Heart left ventricle (tissue), 16 donors: ENCODE measurements at places on chromosomes 13 and 19. TPM values are rescaled to one million over a fixed set of nuclear protein-coding genes. Genes with fewer than 3 reads are reported as not detected.

GRCh38 chr13:90605664-90606063 lies 741.8 kb upstream of the MIR17HG start:
- no peaks in the 10 kb centered on the region for H3K36me3 ChIP-seq
- no peak overlapping the region for H3K4me3 ChIP-seq
- H3K27me3 ChIP-seq = no peaks in the 10 kb centered on the region
- no peak overlapping the region for H3K27ac ChIP-seq
- H3K4me1 ChIP-seq = no peaks in the 10 kb centered on the region
- DNase-seq = no peak

DNA sequence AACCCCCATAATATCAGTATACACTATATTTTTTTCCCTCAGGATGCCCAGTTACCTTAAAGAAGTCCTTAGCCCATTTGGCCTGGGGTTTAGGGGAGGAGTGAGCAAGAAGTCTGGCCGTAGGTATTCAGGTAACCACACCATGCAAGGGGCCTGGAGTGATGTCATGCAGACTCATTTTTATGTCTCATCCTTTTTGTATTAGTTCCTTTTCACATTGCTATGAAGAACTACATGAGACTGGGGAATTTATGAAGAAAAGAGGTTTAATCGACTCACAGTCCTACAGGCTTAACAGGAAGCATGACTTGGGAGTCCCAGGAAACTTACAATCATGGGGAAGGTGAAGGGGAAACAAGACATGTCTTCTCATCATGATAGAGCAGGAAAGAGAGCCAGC lies 12.2 kb downstream of the TPP2 start:
- H3K27ac ChIP-seq = no peak overlapping the region
- H3K4me1 ChIP-seq = no peaks in the 10 kb centered on the region
- DNase-seq = no peak
- H3K4me3 ChIP-seq = no peak overlapping the region
- H3K36me3 ChIP-seq = peaks cover 81% of the 10 kb centered on the region

DNA sequence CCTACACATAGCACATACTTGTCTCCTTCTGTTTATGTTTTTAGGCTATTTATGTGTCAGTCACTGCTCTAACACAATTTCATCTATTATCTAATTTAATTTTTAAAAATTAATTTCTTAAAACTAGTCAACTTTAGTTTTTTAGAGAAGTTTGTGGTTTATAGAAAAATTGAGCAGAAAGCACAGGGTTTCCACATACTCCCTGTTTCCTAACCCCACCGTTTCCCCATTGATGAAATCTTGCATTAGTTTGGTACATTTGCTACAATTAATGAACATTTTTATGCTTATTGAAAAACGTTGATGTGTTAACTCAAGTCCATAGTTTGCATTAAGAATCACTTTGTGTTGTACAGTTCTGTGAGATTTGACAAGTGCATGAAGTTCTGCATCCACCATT lies 53.5 kb downstream of the TNFSF13B start:
- no peaks in the 10 kb centered on the region for H3K27me3 ChIP-seq
- H3K4me3 ChIP-seq = no peak overlapping the region
- no peak overlapping the region for H3K27ac ChIP-seq

- no peak for DNase-seq
- no peak overlapping the region for H3K27ac ChIP-seq
- H3K27me3 ChIP-seq = peaks cover 18% of the 10 kb centered on the region
- no peaks in the 10 kb centered on the region for H3K4me1 ChIP-seq
Measured at GRCh38 chr19:23972161-23972560, 57.5 kb downstream of the ZNF726 start.

DNA sequence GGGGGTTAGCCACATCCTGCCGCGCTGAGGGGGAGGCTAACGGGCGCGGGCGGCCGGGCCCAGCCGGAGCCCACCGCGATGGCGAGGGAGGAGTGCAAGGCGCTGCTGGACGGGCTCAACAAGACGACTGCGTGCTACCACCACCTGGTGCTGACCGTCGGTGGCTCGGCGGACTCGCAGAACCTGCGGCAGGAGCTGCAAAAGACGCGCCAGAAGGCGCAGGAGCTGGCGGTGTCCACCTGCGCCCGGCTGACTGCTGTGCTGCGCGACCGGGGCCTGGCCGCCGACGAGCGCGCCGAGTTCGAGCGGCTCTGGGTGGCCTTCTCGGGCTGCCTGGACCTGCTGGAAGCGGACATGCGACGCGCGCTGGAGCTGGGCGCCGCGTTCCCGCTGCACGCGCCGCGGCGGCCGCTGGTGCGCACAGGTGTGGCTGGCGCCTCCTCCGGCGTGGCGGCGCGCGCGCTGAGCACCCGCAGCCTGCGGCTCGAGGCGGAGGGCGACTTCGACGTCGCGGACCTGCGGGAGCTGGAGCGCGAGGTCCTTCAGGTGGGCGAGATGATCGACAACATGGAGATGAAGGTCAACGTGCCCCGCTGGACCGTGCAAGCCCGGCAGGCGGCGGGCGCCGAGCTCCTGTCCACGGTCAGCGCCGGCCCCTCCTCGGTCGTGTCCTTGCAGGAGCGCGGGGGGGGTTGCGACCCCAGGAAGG lies 692 bp downstream of the RGS9BP start:
- H3K36me3 ChIP-seq = no peaks in the 10 kb centered on the region
- H3K4me1 ChIP-seq = peaks cover 47% of the 10 kb centered on the region
- no peak for DNase-seq
- H3K4me3 ChIP-seq = peak overlapping the region; percentile 85
- H3K27ac ChIP-seq = no peak overlapping the region

- H3K36me3 ChIP-seq = no peaks in the 10 kb centered on the region
- no peaks in the 10 kb centered on the region for H3K4me1 ChIP-seq
- H3K27me3 ChIP-seq = no peaks in the 10 kb centered on the region
- DNase-seq = no peak
Measured at GRCh38 chr13:22285867-22286266, 615.0 kb downstream of the FGF9 start.

- peaks cover 19% of the 10 kb centered on the region for H3K4me1 ChIP-seq
- DNase-seq = peak; percentile 83
- peak overlapping the region; percentile 75 for H3K27ac ChIP-seq
- H3K36me3 ChIP-seq = peaks cover 45% of the 10 kb centered on the region
- no peaks in the 10 kb centered on the region for H3K27me3 ChIP-seq
- peak overlapping the region; percentile 88 for H3K4me3 ChIP-seq
Measured at GRCh38 chr19:5690955-5691821, 1.1 kb downstream of the RPL36 start.

- peaks cover 26% of the 10 kb centered on the region for H3K4me1 ChIP-seq
- H3K27ac ChIP-seq = peak overlapping the region; percentile 24
- no peaks in the 10 kb centered on the region for H3K27me3 ChIP-seq
- no peaks in the 10 kb centered on the region for H3K36me3 ChIP-seq
Measured at GRCh38 chr19:17097593-17098126, 22.1 kb downstream of the MYO9B start.

DNA sequence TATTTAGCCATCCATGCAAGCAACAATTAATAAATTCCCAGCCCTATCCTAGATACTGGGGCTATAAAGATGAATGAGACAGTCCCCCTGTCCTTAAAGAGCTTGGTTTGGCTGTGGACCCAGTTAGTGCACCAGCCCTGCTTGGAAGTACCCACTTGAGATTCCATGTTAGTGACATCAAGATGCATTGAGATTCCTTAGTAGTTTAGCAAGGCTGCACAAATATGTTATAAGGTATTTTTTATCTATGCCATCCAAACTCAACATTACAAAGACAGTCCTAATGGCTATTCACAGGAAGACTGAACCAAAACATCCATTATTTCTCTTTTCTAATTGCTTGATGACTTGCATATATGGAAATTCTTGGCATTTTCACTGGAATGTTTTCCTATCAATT lies 48.8 kb upstream of the RAP2A start:
- H3K36me3 ChIP-seq = peaks cover 6% of the 10 kb centered on the region
- H3K4me1 ChIP-seq = peaks cover 13% of the 10 kb centered on the region

DNA sequence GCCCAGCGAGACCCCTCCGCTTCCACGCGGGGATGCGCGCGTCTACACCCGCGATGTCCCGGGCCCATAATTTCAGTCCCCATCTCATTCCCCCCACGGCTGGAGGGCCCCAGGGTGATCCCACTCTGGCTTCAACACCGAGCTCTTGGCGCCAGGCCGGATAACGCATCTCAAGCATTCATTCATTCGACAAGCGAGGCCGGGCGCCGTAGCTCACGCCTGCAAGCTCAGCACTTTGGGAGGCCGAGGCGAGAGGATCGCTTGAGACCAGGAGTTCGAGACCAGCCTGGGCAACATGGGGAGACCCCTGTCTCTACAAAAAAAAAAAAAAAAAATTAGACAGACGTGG lies 5.9 kb downstream of the ANGPTL6 start:
- no peak for DNase-seq
- no peaks in the 10 kb centered on the region for H3K27me3 ChIP-seq
- peak overlapping the region; percentile 89 for H3K27ac ChIP-seq
- H3K4me3 ChIP-seq = peak overlapping the region; percentile 61
- H3K36me3 ChIP-seq = no peaks in the 10 kb centered on the region
- peaks cover 7% of the 10 kb centered on the region for H3K4me1 ChIP-seq

DNA sequence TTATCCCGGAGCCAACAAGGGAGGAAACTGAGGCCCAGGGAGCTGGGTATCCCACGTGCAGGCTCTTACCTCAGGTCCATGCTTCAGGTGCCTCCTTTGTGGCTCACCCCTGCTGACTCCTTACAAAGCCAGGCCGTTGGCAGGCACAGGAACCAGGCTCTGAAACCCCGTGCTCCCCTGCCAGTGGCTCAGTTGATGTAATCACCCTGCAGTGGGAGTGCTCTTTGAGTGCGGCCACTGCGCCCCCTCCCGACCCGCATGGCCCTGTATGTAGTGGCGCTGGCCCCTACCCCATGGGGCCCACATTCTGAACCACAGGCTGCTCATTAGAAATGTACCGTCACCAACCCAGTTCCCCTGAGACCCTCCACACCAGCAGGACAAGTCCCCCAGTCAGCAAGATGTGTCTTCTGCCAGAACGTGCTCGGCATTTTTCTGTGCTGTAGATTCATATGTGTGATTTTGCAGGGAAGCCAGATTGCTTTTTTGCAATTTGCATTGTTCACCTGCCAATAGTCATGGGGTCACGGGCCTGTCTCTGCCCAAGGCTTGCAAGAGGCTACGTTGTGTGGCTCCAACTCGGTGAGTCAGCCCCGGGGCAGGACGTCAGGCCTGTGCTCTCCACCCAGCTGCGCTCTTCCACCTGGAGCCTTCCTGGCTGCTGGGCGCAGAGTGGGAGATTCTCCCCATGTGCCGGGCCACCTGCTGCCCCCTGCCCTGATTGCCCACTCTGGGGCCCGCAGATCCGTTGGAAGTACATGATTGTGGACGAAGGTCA lies 60.3 kb downstream of the SMARCA4 start:
- no peak overlapping the region for H3K4me3 ChIP-seq
- H3K36me3 ChIP-seq = peaks cover 100% of the 10 kb centered on the region
- H3K27ac ChIP-seq = no peak overlapping the region
- peaks cover 3% of the 10 kb centered on the region for H3K4me1 ChIP-seq
- DNase-seq = no peak

GRCh38 chr19:49749771-49750170 lies 13.3 kb downstream of the TSKS start:
- H3K4me1 ChIP-seq = no peaks in the 10 kb centered on the region
- no peak for DNase-seq
- no peak overlapping the region for H3K27ac ChIP-seq

DNA sequence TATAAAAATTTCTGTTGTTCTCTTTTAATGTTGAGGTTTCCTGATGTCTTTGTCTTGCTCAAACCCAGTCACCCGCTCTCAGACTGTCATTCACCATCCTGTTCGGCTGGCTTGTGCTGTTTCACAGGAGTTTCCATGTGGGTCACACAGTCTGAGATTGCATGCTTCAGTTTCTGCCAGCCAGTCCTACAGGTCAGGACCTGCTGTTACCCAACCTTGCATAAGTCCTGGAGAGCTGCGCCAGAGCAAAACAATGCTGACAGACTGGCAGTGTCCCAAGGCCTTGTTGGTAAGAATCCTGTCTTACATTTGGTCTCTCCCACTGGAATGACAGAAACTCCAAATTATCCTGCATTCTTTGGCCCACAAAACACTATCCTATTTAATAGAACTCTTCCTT lies 340.0 kb upstream of the SLITRK5 start:
- H3K4me3 ChIP-seq = no peak overlapping the region
- no peak overlapping the region for H3K27ac ChIP-seq
- no peaks in the 10 kb centered on the region for H3K36me3 ChIP-seq
- no peaks in the 10 kb centered on the region for H3K27me3 ChIP-seq

- peak overlapping the region; percentile 67 for H3K27ac ChIP-seq
- H3K4me3 ChIP-seq = no peak overlapping the region
- H3K4me1 ChIP-seq = peaks cover 56% of the 10 kb centered on the region
- peaks cover 4% of the 10 kb centered on the region for H3K36me3 ChIP-seq
- no peaks in the 10 kb centered on the region for H3K27me3 ChIP-seq
- no peak for DNase-seq
Measured at GRCh38 chr13:43058318-43058674, 34.9 kb downstream of the DNAJC15 start.

DNA sequence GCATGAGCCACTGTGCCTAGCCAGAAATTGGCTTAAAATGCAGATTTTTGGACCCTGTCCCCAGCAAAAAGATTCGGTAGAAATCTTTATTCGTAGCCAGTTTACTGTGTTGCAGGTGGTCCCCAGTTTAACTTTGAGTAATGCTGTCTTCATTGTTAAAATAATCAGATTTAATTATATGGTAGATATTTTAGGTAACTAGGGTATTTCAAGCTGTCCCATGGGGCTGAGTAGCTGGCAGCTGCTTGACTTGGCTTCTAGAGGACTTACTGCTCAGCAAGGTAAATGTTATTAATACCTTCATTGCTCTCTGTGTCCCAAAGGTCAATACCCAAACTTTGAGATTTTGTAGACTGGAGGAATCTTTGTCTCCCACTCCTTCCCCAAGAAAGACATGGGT lies 21.1 kb downstream of the LSM14A start:
- no peak overlapping the region for H3K4me3 ChIP-seq
- no peaks in the 10 kb centered on the region for H3K27me3 ChIP-seq
- DNase-seq = no peak
- H3K4me1 ChIP-seq = peaks cover 8% of the 10 kb centered on the region
- H3K27ac ChIP-seq = no peak overlapping the region

Gene TMEM150B
- 0.46 TPM for total RNA-seq

Gene OLFM2
- total RNA-seq = 3.2 TPM

Gene EHD2
- 88.9 TPM for total RNA-seq

Gene C13orf46
- 0.47 TPM for total RNA-seq

Gene HTR2A
- not detected for total RNA-seq

Gene DCT
- total RNA-seq = 0.88 TPM

Gene KCNC3
- total RNA-seq = 2.0 TPM
